Activated naive CD8-positive, alpha-beta T cell treated with anti-CD3 and anti-CD28 coated beads, Interleukin-2, amount 10 ng/mL, durations not matched to agents 7 days and 5 days (primary cell): ENCODE measurements at places on chromosomes 7 and 10. TPM values are rescaled to one million over a fixed set of nuclear protein-coding genes. Genes with fewer than 3 reads are reported as not detected.

GRCh38 chr7:6530626-6531491 lies 20.4 kb downstream of the GRID2IP start:
- DNase-seq = peak; percentile 86

- no peak for DNase-seq
Measured at GRCh38 chr7:1558181-1558811, 2.3 kb upstream of the TMEM184A start.

The BCAP29 gene
- 25.2 TPM for total RNA-seq

GRCh38 chr10:80429521-80429973 lies 21.2 kb downstream of the PRXL2A start:
- no peak for DNase-seq

The SEMA4G gene
- total RNA-seq = 0.54 TPM

The LARP4B gene
- 99.8 TPM for total RNA-seq

DNA sequence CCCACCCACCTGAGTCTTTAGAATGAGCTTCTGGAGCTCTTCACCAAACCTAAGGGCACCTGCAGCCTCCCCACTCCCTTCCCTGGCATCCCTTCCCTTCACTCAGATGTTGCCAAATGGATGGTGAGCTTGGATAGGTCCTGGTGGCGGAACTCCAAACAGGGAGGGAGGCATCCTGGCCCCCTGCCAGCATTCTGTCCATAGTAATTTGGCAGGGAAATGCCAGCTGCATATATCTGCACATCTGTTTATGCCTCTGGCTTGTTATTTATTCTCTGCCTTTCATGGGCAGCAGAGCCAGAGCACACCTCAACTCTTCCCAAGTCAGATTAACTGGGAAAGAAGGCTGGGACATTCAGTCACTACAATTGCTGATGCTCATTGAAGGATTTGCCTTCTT lies 18.1 kb downstream of the KAZALD1 start:
- no peak for DNase-seq

DNA sequence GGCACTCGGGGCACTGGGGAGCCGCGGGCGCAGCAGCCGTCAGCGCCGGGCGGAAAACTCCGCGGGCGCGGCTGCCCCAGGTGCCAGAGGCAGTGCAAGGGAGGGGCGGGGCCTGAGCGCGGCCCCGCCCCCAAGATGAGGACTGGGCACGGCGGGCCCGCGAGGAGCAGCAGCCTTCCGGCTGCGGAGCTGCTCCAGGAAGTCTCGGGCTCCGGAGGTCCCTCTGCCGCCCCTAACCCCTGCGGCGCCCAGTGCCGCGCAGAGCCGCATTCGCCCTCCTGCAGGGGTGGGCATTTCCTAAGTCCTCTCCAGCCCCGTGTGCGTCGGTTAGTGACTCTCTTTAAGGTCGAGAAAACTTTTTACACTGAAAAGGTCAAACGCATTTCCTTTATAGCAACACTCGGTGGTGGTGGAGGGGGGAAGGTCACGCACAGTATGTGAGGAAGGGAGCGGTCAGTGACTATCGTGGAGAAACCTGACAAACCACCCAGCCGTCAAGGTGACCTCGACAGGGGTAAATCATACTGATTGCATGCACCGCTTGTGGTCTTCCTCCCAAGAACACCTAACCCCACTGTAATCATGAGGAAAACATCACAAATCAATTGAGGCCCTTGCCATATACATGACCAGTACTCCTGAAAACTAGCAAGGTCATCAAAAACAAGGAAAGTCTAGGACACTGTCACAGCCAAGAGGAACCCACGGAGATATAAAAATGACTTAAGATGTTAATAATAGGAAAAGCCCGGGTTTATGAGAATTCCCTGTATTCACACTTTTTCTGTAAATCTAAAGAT lies at the start of gene ANXA11:
Gene ANXA11, minus strand, starts transcription at position 61 of the 800 bp plus-strand sequence. CDS start 32,676 bp downstream, outside the sequence.
- peak; percentile 86 for DNase-seq

The CREB5 gene
- total RNA-seq = not detected

The KCP gene
- total RNA-seq = 0.57 TPM

GRCh38 chr7:23261843-23262452 lies 15.4 kb downstream of the GPNMB start:
- DNase-seq = peak; percentile 64

- DNase-seq = peak; percentile 40
Measured at GRCh38 chr10:113007343-113007771, 57.3 kb downstream of the TCF7L2 start.

DNA sequence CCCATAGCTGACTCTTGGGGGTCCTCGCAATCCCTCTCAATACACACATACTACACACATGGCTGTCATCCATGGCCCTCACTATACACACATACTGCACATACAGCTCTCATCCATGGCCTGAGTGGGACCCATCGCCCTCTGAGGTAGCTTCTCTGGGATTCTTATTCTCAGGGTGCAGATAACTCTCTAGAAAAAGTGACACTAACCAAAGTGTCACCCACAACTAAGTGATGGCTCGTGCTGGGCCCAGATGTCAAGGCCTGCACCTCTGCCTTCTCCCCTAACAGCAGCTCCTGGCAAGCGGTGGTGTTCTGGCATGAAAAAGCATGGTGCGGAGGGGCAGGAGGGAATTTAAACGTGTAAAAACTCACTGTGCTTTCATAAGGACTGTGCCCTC lies 62.7 kb upstream of the ZPBP start:
- DNase-seq = no peak

DNA sequence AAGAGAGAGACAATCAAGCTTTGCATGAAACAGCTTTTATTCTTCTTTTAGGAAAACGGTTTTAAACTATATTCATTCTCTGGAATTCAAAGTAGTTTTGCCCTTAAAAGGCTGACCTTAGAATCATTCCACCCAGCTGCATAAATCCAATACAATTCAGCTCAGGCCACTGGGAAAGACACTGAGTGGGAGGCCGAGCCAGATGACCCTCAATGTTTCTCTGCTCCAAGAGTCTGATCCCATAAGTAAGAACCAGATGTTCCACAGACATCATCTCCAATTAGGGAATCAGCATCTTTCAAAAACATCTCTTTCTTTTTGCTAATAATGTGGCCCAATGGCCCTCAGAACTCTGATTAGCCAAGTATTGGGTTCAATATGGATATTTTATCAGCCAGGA lies 26.1 kb downstream of the CREB3L2 start:
- DNase-seq = no peak

The CDC14C gene
- total RNA-seq = not detected

The KBTBD2 gene
- 41.3 TPM for total RNA-seq

The CUBN gene
- total RNA-seq = 3.7 TPM

The NKX6-2 gene
- total RNA-seq = not detected

The OGDHL gene
- total RNA-seq = not detected
